Stimulated activated CD4-positive, alpha-beta T cell treated with anti-CD3 and anti-CD28 coated beads, Interleukin-2, amount 100 ng/mL, for 4 hours (primary cell): ENCODE measurements at places on chromosomes 1 and 21.
A peak's percentile ranks its signal among the peaks of the same experiment; 100 is the strongest.

DNA sequence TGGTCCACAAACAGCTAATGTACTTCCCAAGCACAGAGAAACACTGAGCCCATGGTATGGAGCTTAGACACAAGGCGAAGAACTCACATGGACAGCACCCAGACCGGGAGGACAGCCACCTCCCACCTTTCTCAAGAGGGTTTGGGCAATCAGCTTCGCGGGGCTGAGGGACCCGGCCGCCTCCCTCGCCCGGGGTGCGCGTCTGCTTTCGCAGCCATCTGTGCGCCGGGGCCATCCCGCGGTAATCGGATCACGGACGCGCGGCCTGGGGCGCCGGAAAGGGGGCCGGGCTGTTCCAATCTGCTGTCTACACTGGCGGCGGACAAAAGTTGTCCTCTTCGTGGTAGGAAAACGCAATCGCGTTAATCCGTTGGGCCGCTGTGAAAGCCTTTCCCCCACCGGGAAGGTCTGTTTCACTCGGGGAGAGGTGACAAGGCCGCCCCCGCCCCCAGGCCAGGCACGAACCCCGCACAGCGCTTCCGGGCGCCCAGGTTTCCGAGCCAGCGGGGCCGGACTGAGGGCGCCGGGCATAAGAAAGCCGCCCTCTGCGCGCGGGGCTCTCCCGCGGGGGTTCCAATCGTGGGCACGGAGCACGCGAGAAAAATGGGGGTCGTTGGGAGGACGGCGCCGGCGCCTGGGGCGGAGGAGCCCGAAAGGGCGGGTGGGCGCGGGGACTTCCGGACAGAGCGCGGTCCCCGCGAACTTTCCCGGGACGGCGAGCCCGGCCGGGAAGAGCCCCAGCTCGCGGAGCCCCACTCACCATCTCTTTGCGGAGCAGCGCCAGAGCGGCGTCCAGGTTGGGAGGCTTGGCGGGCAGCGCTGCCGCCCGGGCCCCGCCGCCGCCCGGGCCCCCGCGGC lies 664 bp downstream of the FAM89A start:
- no peak for DNase-seq

DNA sequence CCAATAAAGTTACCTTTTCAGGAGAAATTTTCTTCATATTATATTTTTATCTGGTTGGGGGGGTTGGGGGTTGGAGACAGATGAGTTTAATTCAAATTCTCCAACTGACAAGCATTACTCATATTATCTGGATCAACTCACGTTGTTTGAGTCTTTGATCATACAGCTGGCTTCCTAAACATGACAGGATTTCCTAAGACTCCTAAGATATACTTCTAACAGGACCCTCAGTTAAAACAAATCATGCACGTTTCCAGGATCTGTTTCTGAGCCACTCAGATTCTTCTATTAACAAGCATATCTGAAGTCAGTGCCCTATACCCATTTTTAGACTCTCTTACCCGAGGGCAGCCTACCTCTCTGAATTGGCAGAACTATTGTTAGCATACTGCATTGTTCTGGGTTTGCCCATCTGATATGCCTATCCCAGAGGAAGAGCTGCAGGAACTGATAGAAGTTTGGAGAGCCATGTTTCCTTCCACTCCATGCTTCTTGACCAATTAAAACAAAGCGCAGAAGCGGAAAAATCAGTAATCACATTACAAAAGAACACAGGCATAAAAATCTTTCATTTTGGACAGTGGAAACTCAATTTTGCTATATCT lies 653.9 kb downstream of the LTN1 start:
- DNase-seq, result no peak

DNA sequence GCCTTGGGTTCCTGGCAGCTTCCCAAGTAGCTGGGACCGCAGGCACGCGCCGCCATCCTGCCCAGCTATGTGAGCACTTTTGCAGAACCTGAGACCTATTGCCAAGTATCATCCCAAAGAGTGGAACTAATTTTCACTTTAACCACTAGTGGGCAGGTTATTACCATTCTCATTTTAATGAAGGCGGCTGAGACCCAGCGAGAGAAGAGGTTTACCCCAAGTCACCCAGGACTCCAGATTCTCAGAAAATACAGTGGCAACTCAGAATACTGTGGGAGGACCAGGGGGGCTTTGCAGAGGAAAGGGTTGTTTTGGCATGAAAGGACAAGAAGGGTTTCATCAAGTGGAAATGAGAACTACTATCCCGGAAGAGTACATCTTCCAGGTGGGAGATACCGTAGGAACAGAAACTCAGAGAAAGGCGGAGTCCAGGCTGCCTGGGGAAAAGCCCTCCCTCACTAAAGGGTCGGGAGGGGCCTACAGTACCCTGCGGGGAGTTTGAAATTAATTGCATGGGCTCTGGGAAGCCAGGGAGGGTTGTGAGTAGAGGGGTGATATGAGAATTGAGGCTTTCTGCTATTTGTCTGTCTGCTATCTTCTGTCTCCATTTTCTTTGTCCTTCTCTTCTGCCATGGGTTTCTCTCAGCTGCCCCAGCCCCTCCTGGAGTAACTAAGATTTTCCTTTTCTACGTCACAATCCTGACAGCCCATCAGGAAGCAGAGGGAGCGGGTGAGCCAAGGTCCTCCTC lies 7.2 kb upstream of the SEMA4A start:
- DNase-seq, result peak; percentile 29

- no peak for DNase-seq
Observed at GRCh38 chr1:169025412-169025811, 81.1 kb upstream of the ATP1B1 start.

DNA sequence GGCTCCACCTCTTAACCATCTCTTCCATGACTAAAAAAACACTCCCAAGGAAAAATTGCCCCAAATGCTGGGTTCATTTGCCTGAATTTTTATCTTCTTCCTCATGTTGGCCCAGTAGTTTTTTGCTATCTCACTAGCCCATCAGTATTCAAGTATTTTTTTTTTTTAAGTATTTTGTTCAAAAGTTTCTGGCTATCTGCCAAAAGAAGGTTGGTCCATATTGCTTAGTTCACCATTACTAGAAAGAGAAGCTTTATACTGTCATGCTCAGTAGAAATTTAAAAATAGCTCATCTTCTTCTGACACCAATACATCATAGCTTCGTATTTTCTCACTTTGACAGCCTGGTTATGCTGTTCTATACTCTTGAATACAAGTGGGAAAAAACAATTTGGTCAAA lies 41.0 kb upstream of the PDE9A start:
- DNase-seq, result no peak

GRCh38 chr21:30829659-30830058 lies at the start of gene KRTAP7-1:
TSS of gene KRTAP7-1 (minus strand) at chr21:30829759. CDS start at chr21:30829698, 61 bp downstream.
- DNase-seq, result no peak

- DNase-seq, result no peak
Observed at GRCh38 chr1:24541711-24542346, 14.1 kb upstream of the NCMAP start.

DNA sequence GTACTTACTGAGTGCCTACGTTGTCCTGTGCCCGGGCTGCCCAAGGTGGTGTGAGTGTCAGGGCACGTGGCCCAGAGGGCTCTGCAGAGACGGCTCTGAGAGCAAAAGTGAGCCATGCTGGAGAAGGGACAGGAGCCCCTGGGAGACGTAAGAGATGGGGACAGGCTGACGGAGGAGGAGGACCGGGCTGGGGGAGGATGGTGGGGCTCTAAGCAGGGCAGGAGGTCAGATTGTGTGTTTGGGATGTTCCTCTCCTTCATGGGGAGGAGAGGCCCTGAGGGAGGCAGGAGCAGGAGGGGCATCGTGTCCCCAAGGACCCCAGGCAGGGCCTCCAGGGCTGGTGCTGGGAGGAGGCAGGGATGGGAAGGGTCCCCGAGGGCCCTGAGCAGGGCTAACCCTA lies 158.9 kb downstream of the PCBP3 start:
- no peak for DNase-seq

- no peak for DNase-seq
Observed at GRCh38 chr21:26883768-26884167, 38.6 kb upstream of the ADAMTS1 start.

GRCh38 chr1:161491472-161491871 lies 13.8 kb upstream of the FCGR2A start:
- DNase-seq, result no peak

GRCh38 chr1:86695400-86695799 lies 9.0 kb upstream of the SH3GLB1 start:
- DNase-seq, result no peak

DNA sequence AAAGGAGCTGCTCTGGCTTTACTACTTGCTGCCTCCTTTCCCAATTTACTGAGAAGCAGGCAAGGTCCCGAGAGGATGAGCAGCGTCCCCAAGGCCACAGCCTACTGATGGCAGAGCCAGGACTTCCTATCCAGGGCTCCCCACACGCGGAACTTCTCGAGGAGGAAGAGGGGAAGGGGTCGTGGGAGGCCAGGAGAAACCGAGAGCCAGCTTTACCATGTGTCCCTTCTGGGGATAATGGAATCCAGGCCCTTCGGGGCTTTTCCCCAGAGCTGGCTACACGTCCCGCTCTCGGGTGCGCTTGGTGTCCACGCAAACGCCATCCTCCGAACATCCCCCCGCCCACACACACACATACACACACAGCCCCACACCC lies 4.3 kb upstream of the CCN1 start:
- no peak for DNase-seq

DNA sequence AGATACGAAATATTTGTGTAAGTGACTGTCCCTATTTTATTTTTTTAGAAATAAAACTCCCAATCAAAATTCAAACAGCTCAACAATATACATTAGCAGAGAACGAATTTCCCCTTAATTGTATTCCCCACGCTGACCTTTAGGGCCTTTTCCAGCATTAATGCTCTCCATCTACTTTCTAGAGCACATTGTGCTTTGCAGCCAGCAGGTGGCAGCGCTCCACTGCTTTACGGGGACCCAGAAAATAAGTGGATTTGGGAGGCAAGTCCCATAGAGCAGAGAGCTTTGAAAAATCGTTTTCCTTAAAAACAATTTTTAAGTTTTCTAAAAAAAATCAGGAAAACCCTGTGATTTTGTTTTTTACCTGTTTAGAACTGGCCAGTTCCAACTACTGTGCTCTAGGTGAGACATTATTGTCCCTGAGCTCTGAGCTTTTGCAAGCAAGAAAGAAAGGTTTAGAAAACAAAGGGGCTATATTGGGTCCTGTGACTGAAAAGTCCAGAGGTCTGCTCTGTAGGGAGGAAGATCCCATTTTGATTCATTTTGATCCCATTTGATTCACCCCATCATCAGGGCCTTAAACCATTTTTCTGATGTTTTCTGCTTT lies 144.4 kb upstream of the ZNF644 start:
- no peak for DNase-seq

DNA sequence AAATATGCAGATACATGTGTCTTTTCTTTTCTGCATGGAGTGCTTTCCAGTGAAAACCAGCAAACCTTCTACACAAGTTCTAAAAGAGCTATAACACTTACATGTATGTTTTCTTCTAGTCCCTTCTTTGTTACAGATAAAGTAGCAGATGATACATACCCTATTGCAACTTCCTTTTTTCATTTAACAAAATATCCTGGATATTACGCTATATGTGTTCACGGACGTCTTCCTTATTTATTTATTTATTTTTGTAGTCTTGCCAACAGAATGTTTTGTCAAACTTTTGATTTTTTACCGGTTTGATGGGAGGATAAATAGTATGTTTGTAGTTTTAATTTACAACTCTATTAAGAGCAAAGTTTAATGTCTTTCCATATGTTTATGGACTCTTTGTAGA lies 5.2 kb upstream of the GALNT2 start:
- no peak for DNase-seq

DNA sequence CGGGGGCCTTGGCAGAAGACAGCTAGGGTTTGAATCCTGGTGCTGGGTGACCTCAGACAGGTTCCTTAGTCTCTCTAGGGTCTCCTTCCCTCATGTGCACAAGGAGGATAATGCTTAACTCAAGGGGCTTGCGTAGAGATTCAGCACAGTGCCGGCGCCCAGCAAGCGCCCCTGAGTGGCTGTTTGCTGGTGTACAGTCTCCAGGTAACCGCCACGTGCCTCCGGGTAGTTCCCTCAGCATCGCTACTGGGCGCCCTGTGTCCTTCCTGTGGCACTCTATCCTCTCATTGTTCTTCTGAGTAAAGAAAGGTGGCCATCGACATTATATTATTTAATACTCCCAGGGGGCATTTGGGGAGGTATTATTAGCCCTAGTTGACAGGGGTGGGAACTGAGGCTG lies 80.9 kb downstream of the NENF start:
- no peak for DNase-seq

- no peak for DNase-seq
Observed at GRCh38 chr1:67767103-67767782, 66.0 kb downstream of the GNG12 start.
